ENCODE measurements at places on chromosomes 13 and 19.

DNA sequence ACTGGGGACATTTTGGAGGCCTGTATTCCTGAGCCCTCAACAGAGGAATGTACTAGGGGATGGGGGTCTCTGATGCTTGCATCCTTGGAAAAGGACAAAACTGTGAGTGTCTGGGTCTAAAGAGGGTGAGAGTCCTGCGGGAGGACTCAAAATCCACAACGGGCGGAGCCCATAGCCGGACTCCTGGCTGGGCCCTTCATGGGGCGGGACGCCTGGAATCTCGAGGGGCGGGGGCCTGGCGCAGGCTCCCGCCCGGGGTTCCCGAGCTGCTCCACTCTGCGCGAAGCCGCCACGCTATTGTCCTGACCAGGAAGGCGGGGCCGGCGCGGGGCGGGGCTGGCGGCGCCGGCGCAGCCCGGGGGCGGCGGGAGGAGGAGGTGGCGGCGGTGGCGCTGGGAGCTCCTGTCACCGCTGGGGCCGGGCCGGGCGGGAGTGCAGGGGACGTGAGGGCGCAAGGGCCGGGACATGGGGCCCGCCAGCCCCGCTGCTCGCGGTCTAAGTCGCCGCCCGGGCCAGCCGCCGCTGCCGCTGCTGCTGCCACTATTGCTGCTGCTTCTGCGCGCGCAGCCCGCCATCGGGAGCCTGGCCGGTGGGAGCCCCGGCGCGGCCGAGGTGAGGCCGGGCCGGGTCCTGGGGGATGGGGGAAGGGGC lies at the start of gene APLP1:
TSS of gene APLP1 (plus strand) at position 403 of the 651 bp plus-strand sequence. CDS start at position 466, 63 bp downstream.
- no peak for DNase-seq

DNA sequence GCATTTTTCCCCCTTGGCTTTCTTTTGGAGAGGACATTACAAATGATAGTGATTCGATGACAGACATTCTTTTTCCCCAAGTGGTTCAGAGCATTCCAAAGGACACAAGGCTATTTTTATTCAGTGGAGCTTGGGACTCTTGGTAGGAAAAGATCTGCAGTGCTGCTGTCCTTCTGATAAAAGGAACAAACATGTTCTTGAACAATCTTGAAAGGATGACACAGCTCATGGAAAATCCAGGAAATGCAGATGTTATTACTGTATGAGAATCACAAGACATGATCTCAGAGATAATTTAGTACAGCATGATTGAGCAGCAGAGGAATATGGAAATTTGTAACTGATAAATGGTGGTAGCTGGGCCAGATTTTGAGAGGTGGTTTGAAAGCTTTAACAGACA lies 96.2 kb upstream of the RFC3 start:
- DNase-seq: no peak

GRCh38 chr13:31631071-31631470 lies 108.3 kb upstream of the RXFP2 start:
- no peak for DNase-seq

- no peak for DNase-seq
Observed at GRCh38 chr13:98717256-98717655, 35.2 kb downstream of the SLC15A1 start.

GRCh38 chr13:37241786-37242185 lies 136.3 kb upstream of the CSNK1A1L start:
- no peak for DNase-seq

DNA sequence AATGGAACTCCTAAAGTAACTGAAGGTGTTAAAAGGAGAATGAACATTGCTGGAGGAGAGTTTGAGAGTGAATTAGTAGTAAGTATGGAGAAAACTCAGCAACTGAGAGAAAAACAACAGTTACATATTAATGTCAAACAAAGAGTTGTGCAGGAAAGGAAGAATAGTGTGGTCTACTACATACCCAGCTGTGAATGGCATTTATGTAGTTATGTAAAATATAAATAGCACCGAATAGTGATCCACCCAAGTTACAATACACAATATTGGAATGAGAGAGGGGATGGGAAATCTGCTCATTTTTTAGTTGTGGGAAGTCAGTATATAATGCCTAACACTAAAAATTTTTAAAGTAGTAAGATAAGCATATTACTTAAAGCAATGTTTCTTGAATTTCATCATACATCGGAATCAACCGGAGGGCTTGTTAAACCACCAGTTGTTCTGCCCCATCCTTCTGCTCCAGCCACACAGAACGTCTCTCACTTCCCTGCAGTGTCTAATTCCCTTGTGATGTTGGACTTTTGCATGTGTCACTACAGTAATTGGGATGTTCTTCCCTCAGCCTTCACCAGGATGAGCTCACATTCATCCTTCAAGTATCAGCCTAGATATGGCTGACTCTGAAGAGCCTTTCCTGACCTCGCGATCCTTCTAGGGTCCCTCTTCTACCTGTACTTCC lies 11.5 kb downstream of the CCDC70 start:
- no peak for DNase-seq

DNA sequence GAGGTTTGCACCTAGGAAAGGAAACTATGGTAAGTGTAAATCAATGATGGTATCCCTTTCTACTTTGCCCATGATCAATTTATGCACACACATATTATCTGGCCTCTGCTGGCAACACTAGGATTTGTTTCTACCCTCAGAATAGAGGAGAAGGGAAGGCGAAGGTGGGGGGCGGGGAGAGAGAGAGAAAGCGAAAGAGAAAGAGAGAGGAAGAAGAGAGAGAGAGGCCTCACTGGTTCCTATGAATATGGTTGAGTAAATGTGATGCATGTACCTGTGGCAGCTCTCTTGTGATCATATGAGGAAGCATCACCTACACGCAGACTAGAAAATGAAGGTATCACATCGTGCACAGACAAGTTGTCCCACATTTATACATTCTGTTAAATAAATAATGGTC lies 882.0 kb upstream of the SLITRK6 start:
- no peak for DNase-seq

GRCh38 chr19:30593975-30594745 lies 222.0 kb downstream of the ZNF536 start:
- DNase-seq: no peak

GRCh38 chr19:47005873-47006272 lies 13.8 kb upstream of the NPAS1 start:
- DNase-seq: no peak

DNA sequence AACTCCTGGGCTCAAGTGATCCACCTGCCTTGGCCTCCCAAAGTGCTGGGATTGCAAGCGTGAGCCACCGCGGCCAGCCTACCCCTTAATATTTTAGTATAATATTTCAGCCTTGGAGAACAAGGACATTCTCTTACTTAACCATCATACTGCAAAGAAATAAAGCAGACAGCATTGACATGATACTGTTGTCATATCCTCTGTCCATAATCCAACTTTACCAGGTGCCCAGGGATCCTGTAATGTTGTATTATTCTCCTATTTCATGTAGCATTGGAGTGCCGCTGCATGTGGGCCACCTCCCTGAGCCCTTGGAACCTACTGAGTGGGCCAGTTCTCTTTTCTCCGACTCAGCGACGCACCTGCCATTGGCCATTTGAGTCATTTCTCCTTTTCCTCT lies 21.4 kb upstream of the EHD2 start:
- DNase-seq: no peak

GRCh38 chr13:41978007-41978406 lies 17.1 kb upstream of the VWA8 start:
- no peak for DNase-seq

DNA sequence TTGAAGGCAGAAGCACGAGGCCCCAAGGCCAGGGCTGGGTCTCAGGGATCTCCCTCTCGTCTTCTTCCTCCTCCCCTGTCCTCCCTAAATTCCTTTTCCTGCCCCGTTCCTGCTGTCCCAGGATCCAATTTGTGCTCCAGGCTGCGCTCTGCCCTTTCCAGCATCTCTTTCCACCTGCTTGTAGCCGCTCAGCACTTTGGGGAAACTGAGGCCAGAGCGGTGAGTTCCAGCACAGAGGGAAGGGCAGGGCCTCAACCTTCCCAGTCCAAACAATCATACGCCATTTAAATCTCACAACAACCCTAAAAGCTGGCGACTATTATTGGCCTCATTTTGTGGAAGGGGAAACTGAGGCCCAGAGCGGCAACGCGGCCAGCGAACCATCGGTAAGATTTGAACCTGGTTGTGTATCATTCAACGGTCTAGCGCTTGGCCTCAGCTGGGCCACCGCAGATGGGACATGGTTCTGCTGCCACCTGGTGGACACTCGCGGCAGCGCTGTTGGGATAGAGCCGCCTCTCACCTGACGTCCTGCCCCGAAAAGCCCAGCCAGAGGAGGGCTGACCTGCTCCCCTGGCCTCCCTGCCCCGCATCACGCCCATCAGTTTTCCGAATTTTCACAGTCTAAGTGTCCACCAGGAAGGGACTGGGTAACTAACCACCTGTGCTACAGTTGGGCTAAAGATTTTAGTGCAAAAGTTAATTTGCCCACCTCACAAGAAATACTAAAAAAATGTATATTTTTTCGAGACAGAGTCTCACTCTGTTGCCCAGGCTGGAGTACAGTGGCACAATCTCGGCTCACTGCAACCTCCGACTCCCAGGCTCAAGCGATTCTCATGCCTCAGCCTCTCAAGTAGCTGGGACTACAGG lies 4.2 kb upstream of the RPL18A start:
- no peak for DNase-seq

DNA sequence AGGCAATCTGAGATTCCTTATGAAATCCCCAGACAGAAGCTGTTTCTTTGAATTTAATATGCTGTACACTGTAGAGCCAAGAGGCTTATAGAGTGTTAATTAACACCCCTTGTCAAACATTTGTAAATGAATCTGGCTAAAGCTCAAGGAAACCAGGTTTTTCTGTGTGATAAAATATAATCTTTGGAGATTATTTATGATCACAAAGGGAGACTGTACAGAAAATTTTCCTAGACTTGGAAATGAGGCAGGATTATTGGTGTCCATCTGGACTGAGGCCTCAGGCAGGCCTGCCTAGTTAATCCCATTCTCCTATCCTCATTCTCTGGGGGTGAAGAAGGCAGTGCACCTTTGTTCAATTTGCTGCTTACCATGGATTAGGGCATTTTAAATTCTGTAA lies 17.8 kb downstream of the KL start:
- no peak for DNase-seq

- DNase-seq: no peak
Observed at GRCh38 chr13:110637747-110638146, 22.4 kb downstream of the NAXD start.

DNA sequence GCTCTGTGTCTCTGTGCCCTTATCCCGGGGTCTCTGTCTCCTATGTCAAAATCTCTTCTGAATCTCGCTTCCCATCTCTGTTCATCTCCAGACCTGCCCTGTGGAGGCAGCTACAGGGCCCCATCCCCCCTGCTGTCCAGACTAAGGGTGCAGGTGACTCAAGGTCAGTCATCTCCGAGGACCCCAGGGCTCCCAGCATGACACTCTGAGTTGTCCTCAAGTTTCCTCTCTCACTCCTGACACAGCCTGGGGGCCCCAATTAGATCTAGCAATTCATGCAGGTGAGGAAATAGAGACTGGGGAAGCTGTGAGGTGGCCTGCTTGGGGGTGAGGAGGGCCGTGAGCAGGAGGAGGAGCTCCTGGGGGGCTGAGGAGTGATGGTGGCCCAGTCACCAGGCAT lies 2.1 kb upstream of the CNFN start:
- DNase-seq: no peak

- DNase-seq: peak; percentile 4
Observed at GRCh38 chr19:11387162-11388034, 3.3 kb upstream of the EPOR start.

GRCh38 chr19:29667387-29667783 lies 2.1 kb downstream of the PLEKHF1 start:
- DNase-seq: no peak

DNA sequence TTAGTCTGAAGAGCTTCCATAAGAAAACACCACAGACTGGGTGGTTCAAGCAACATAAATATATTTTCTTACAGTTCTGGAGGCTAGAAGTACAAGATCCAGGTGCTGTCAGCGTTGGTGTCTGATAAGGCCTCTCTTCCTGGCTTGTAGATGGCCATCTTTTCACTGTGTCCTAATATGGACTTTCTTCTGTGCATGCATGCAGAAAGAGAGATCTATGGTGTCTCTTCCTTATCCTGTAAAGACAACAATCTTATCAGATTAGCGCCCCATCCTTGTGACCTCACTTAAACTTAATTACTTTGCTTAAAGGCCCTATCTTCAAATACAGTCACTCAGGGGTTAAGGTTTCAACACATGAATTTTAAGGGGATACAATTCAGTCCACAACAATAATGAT lies 14.1 kb upstream of the NDFIP2 start:
- peak; percentile 66 for DNase-seq

DNA sequence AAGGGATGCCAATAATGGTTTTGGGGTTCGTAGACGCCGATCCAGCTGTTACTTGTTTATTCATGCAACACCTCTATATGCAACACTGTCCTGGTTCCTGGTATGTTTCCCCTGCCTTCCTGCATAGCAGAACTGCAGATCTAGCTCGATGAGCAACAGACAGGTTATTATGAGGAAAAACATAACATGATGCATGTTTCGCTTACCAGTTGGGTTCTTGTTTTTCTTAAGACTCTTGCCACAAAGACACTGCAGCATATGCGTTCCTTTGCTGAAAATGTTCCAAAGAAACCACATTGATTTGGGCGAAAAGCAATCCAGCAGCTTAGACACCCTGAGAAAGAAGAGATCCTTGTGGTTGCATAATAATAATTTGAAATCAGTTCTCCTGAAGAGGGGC lies 583 bp downstream of the FGF14 start:
- DNase-seq: no peak

DNA sequence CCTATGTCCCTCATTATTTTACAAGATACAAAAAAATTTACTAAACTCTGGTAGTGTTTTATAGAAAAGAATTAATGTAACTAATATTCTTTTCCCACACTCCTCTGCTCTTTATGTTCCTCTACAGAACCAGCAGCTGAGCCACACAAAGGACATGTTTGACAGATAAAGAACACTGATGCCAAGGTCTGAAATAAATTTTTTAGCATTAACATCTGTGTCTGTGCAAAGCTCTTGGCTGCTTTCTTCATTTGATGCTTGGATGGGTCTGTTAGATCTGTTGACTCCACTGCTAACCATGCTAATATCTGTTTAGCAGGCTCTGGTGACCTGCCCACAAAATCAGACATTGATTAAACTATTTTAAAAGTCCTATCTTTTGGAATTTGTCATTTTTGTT lies 2363.8 kb downstream of the PCDH9 start:
- no peak for DNase-seq

GRCh38 chr13:56864451-56864850 lies 276.3 kb upstream of the PRR20A start:
- DNase-seq: no peak

DNA sequence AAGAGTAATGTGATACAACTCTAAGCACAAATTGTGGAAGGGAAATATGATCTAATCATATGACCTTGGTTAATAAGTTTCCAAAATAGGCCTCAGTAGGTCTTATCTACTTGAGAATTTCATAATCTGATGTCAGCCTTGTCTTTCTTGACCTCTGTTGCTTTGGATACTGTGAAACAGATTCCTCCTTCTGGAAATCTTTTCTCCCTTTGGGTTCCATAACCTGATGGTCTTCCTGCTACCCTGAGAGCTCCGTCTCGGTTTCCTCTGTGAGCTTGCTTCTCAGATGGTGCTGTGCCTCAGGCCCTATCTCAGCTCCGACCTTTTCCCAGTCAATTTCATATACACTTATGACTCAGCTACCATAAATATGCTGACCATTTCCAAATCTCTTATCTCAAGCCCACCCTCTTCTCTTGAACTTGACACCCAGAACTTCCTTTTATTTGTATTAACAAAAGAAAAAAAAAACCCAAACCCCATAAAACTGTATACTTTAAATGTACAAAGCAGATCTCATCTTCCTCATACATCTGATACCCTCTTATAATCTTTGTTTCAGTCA lies 6.4 kb upstream of the SLC46A3 start:
- DNase-seq: no peak

Data from GF-D8 (cell line).